ENCODE measurements at places on chromosomes 7 and 10.

- DNase-seq = no peak
Measured at GRCh38 chr7:16961641-16962040, 79.9 kb upstream of the AGR3 start.

GRCh38 chr10:34748767-34749166 lies 66.3 kb downstream of the PARD3 start:
- DNase-seq = no peak

- DNase-seq = no peak
Measured at GRCh38 chr10:58070956-58071355, 196.7 kb downstream of the IPMK start.

DNA sequence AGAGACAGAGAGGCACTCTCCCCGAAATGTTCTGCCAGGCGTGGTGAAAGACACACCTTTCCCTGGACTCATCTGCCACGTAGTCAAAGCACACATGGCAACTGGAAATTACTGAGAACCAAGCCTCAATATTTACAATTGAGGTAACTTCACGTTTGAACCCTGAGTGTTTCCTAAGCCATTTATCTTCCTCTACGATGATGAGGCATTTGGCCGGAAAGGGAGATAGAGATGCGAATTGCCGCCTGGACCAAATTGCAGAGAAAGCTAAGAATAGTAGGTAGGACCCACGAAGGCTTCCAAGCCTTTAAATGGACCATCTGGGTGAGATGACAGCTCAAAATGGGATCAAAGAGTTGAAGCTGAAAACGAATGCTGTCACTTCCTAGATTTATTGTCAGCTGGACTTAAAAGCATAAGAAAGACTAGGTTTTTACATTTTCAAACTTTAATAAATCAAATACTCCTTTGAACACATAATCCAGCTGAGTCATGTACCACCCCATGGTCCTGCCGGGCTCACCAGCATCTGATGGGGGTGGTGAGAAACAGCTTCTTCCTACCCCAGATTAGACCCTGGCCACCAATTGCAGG lies 135.6 kb upstream of the LYZL2 start:
- no peak for DNase-seq

DNA sequence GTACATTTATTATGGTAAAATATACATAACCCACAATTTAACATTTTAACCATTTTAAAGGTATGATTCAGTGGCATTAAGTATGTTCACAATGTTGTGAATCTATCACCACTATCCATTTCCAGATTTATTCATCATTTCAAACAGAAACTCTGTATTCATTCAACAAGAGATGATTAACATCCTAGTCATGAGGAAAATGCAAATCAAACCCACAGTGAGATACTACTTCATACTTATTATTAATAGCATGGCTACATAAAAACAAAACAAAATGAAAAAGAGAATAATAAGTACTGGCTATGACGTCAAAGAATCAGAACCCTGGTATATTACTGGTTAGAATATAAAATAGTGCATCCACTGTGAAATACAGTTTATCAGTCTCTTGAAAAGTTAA lies 386.6 kb upstream of the POM121L12 start:
- DNase-seq = no peak

DNA sequence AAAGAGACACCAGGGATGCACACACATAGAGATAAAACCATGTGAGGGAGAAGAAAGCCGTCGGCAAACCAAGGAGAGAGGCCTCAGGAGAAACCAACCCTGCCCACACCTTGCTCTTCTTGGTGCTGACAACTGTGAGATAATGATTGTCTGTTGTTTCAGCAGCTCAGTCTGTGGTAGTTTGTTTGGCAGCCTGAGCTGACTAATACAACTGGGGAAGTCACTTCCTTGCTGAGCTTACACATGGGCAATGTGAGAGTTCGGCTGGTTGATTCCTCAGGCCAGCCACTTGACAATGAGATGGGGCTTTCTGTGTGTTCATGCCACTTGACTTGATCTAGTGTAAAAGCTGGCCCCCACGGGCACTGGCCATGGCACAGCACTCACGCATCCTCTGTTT lies 271.8 kb downstream of the ABCA13 start:
- DNase-seq = no peak

DNA sequence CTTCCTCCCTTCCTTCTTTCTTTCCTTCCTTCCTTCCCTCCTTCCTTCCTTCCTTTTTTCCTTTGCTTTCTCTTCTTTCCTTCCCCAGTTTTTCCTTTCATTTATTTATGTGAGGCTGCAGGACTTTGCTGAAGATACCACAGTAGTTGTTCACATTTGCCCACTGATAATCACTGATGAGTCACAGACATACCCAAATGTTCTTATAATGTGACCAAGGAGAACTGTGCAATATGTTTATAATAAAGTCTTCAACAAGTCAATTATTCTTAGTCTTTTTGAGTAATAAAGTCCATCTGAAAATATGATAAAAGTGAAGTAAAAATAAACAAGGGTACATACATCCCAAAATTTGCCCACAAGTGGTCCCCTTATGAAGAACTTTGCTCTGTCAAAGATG lies 159.7 kb downstream of the GNAI1 start:
- no peak for DNase-seq

GRCh38 chr10:8063128-8063908 lies 8.8 kb downstream of the GATA3 start:
- no peak for DNase-seq

GRCh38 chr10:44418637-44419036 lies 33.7 kb upstream of the CXCL12 start:
- DNase-seq = no peak

GRCh38 chr7:150425670-150426069 lies 24.8 kb upstream of the GIMAP8 start:
- no peak for DNase-seq

GRCh38 chr7:123995617-123996326 lies 37.1 kb downstream of the TMEM229A start:
- no peak for DNase-seq

DNA sequence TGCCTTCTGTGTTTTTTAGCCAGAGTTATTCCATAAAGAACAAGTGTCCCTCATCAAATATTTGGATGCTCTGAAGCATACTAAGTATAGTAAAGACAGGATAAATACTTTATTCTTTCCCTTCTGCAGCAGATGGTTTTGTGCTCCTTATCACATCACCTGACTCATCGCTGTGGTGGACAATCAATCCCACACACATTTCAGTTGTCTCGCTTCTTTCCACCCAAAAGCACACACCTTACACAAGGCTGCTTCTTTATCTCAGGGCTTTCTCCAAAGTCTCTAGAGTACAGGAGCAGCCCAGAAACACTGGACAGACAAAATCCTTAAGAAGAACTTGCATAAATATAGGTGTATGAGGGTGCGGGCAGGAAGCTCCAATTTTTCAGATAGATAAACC lies 43.4 kb downstream of the IGF2BP3 start:
- no peak for DNase-seq

DNA sequence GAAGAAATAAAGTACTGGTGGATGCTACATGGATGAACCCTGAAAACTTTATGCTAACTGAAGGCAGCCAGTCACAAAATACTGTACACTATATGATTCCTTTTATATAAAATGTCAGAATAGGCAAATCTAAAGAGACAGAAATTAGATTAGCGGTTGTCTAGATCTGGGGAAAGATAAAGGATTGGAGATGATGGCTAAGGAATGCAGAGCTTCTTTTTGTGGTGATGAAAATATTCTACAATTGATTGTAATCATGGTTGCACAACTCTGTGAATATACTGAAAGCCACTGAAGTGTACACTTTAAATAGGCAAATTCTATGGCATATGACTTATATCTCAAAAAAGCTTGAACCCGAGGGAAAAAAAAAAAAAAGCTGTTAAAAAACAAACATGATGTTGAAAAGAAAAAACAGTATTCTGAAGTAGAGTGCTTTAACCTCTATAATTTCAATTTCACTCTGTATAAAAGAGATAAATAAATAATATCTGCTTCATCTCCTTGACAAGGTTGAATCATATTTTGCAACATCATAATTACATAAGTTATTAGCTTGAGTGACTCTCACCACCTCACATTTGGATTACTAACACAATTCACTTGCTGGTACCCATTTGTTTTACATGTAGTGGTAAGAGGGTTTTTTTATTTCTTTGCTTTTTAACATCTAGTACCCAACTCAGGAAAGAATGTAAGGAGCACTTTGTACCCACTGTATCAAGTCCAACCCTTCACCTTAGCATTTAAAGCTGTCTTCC lies 2.8 kb upstream of the GNAI1 start:
- no peak for DNase-seq

DNA sequence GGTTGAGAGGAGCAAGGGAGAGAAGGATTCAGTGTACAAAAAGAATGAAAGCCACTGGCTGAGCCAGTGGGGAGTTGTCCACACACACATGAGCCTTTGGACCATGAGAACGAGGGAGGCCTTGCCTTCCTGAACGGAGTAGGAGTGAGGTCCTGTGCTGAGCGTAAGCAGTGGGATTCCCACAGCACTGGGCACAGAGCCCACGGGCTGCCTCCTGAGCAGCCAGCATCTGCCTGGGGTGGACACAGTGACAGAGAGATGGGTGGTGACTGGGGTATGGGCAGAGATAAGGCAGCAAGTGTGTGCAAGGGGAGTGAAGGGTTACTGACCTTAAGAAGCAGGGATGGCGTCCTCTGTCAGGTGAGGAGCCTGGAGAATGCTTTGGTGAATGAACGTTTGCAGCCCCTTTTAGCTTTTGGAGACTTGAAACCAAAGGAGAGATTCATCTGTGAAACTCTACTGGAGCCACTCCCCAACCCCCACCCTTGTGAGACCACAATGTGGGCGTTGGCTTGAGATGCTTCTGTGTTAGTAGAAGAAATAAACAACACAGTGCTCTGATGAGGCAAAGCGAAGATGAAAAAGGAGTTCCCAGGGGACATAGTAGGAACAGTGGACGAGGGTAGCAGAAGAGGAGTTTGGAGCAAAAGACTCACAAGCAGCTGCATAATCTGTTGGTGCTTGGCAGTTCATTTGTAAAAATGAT lies 56.5 kb downstream of the FIGNL1 start:
- no peak for DNase-seq

GRCh38 chr7:131667699-131668098 lies 111.3 kb upstream of the PODXL start:
- DNase-seq = no peak

- no peak for DNase-seq
Measured at GRCh38 chr10:88624840-88625239, 38.3 kb downstream of the LIPJ start.

DNA sequence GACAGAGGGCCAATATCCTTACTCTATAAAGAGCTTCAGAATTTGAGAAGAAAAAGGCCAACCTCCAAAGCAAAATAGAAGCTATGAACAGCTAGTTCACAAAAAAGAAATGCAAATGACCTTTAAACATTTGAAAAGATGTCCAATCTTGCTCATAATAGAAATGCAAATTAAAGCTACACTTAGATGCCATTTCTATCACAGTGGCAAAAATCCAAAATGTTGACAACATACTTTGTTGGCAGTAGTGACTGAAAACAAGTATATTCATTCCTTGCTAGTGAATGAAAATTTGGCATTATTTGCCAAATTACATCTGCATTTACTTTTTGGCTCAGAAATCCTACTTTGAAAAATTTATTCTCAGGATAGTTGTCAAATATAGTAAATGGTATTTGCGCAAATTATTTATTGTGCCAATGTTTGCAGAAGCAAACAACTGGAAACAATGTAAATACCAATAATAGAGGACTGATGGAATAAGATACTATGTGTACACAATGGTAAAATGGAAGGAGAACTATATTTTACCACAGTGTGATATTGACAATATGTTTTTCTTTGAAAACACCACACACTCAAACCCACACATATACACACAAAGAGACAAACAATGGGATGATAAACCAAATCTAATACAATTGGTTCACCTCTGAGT lies 9.4 kb downstream of the TMEM106B start:
- no peak for DNase-seq

DNA sequence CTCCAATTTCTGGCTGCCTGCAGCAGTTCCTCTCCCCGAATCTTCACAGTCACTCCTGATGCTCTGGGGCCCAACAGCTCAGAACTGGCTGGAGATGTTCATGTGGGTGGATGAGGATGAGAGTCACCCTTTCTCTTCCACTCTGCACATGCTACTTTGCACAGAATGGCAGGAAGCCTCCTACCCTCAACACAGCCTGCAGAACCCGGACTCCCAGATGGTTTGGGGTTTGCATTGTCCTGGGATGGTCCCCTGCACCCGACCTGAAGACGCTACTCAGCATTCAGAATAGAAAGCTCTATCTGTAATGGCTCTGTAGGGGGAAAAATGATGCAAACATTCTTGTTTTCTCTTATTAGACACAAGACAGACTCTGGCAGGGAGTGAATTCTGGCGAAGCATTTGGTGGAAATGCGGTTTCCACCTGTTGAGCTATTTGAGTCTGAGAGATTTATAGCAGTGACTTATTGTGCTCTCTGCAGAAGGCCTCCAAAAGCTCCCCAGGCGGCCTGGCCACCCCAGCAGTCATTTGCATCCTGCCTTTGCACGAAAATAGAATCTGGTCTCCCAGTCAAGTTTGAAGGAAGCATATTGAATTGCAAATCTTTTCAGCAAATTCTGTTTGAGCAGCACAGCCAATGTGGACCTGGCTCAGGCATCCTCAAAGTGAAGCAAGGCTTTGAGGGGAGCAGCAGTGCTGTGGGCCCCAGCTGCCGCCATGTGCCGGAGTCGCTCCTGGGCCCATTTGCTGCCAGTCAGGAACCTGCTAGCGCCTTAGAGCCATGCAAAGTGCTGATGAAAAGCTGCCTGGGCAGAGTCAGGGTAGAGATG lies 309.3 kb downstream of the TCERG1L start:
- no peak for DNase-seq

DNA sequence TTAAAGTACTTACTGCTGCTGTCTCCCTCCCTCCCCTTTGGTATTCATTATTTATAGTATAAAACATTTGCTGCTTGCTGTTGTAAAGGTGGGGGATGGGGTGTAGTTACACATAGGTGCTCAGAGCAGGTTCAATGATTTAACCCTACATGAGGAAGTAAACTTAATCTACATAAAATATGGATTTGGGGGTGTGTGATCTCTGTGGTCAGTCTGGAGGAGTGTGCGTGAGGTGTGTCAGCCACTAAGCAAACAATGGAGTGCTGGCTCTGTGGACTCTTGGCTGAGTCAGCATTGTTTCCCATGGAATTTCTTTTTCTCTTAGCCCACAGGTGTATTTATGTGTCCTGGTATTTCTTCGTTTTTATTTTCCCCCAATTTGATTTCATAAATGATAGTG lies 133.9 kb downstream of the AUTS2 start:
- DNase-seq = no peak

- no peak for DNase-seq
Measured at GRCh38 chr10:58356756-58357155, 21.9 kb downstream of the UBE2D1 start.

Data from GOT3 (cell line).